Activated naive CD8-positive, alpha-beta T cell treated with anti-CD3 and anti-CD28 coated beads, Interleukin-2, amount 10 ng/mL, durations not matched to agents 7 days and 5 days (primary cell): ENCODE measurements at places on chromosomes 6 and 20. TPM values are rescaled to one million over a fixed set of nuclear protein-coding genes. Genes with fewer than 3 reads are reported as not detected.

DNA sequence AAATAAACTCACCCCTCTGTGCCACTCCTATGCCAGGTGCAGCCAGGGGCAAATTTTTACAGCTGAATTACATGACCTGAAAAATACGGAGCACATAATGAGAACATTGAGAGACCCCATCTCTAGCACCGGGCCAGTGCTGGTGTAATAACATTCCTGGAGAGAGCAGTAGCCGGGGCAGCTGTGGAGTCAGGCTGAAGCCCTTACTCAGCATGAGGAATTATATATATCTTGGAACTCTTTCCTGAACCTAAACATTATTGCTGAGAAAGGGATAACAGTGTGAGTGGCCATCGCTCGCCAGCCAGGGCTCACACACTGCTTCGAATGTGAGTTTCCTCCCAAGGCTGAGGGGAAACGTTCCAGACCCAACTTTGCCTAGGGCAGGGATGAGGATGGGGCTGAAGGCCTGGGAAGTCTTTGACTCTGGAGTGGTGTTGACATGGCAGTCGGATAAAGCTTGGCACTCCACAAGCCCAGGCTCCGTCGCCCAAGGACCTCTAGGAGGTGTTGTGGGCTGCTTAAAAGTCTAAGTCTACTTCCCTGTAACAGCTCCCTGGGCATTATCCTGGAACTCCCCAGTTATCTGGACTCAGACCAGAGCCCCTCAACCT lies 269.8 kb downstream of the CDC5L start:
- H3K4me3 ChIP-seq: no peak overlapping the region
- no peaks in the 10 kb centered on the region for H3K36me3 ChIP-seq
- DNase-seq: no peak
- no peak overlapping the region for H3K27ac ChIP-seq
- peaks cover 4% of the 10 kb centered on the region for H3K4me1 ChIP-seq

- H3K4me3 ChIP-seq: no peak overlapping the region
- H3K4me1 ChIP-seq: no peaks in the 10 kb centered on the region
- peaks cover 9% of the 10 kb centered on the region for H3K27me3 ChIP-seq
- H3K36me3 ChIP-seq: no peaks in the 10 kb centered on the region
- no peak overlapping the region for H3K27ac ChIP-seq
Measured at GRCh38 chr20:37282556-37282955, 6.9 kb upstream of the MANBAL start.

DNA sequence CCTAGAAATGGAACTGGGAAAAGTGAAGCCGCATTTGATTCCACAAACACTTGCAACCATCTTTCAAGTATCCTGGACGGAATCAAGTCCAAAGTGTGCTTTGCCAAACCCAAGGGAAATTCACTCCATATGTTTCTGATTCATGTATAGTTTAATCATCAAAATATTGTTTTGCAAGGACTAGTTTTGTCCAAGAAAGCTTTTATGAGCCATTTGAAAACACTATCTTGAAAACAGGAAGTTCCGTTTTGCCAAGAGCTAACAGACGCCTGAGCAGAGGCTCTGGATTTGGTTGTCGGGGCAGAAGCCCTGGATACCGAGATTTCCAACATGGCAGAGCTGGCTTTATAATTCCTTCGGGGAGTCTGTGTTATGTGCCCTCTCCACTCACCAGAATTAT lies 251.1 kb downstream of the PHACTR1 start:
- H3K27me3 ChIP-seq: peaks cover 32% of the 10 kb centered on the region
- peaks cover 2% of the 10 kb centered on the region for H3K36me3 ChIP-seq
- no peak for DNase-seq
- H3K27ac ChIP-seq: no peak overlapping the region
- peaks cover 10% of the 10 kb centered on the region for H3K4me1 ChIP-seq

DNA sequence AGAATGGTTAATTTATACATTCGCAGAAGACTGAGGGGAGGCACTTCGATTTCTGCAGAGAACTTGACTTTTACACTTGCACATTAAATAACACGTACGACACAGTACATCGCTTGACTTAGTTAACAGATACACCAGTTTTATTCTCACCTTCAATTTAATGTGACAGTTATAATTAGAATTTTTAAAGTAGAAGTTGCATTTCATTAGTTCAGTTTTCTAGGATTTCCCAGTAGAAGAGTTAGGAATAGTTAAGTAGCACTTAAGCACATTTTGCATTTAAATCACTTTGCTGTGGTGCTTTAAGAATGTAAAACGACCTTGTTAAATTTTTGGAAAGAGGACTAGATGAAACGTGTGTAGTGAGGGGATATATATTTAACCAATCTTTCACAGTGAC lies 1.6 kb upstream of the BEND3 start:
- H3K4me1 ChIP-seq: peaks cover 16% of the 10 kb centered on the region
- H3K27me3 ChIP-seq: peaks cover 23% of the 10 kb centered on the region
- DNase-seq: no peak
- no peaks in the 10 kb centered on the region for H3K36me3 ChIP-seq

GRCh38 chr6:5785249-5785648 lies 221.5 kb downstream of the NRN1 start:
- H3K27me3 ChIP-seq: peaks cover 5% of the 10 kb centered on the region
- H3K27ac ChIP-seq: no peak overlapping the region
- DNase-seq: no peak
- H3K36me3 ChIP-seq: no peaks in the 10 kb centered on the region

DNA sequence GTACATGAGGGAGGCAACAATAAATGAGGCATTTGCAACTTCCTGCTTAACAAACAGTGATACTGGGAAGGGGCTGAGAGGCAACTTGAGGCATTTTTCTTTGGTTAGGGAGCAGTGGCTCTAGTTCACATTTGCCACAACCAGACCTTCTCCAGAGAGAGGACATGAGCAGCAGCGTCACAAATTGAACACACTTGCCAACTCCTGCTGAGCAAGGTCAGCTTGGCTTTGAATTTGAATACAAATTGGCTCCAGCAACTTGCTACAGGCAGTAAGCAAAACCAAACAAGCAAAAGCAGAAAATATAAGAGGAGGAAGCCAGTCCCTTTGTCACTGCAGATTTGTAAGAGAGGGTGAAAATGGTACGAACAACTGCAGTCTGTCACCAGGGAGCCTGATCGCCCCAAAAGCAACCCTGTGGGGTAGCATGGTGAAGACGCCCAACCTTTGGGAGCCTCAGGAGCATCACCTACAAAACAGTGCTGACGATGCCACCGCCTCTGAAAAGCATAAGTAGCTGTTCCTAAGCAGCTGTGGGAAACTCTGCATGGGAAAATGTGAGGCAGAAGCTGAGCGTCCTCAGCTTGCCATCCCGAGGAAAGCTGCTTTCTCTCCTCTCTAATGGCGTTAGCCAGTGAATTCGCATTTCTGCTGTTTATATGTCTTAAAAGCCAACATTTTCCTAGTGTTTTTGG lies 378.7 kb downstream of the RNGTT start:
- H3K27ac ChIP-seq: no peak overlapping the region
- H3K36me3 ChIP-seq: no peaks in the 10 kb centered on the region
- DNase-seq: no peak
- H3K27me3 ChIP-seq: peaks cover 16% of the 10 kb centered on the region
- H3K4me1 ChIP-seq: no peaks in the 10 kb centered on the region

GRCh38 chr20:12207875-12208274 lies 290.2 kb downstream of the BTBD3 start:
- H3K4me1 ChIP-seq: no peaks in the 10 kb centered on the region
- H3K36me3 ChIP-seq: no peaks in the 10 kb centered on the region
- no peak overlapping the region for H3K27ac ChIP-seq

DNA sequence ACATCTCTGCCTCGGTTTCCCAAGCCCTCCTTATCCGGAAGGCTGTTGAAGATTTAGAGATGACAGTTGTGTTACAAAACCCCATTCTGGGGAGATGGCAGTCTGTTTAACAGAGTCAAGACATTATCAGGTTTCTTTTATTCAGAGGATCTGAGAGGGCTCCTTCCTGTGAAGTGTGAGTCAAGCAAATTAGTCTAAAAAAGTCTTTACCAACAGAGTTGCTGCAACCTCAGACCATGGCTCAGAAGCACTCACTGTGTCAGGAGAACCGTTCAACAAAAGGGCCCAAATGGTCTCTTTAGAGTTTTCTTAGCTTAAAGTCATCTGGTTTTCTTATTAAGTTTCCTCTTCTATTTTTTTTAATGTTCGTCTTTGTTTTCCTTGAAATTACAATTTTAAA lies 717.8 kb downstream of the EPM2A start:
- no peak for DNase-seq
- H3K36me3 ChIP-seq: no peaks in the 10 kb centered on the region
- H3K4me1 ChIP-seq: peaks cover 1% of the 10 kb centered on the region
- H3K27me3 ChIP-seq: no peaks in the 10 kb centered on the region
- H3K4me3 ChIP-seq: no peak overlapping the region
- H3K27ac ChIP-seq: no peak overlapping the region

The MAK gene
- not detected for total RNA-seq

The UST gene
- total RNA-seq: 3.1 TPM

The PM20D2 gene
- total RNA-seq: 20.6 TPM

The SRMS gene
- total RNA-seq: not detected
